ENCODE measurements at places on chromosomes 5 and 9.

DNA sequence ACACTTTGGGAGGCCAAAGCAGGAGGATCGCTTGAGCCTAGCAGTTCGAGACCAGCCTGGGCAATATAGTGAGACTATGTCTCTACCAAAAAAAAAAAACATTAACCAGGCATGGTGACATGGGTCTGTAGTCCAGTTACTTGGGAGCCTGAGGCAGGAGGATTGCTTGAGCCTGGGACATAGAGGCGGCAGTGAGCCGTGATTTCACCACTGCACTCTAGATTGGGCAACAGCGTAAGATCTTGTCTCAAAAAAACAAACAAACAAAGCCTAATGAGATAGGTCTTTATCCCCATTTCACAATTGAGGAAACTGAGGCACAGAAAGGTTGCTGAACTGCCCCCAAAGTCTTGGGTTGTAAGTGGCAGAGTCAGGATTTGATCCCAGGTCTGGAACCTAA is 70.5 kb upstream of the RAD23B start:
- DNase-seq = no peak

DNA sequence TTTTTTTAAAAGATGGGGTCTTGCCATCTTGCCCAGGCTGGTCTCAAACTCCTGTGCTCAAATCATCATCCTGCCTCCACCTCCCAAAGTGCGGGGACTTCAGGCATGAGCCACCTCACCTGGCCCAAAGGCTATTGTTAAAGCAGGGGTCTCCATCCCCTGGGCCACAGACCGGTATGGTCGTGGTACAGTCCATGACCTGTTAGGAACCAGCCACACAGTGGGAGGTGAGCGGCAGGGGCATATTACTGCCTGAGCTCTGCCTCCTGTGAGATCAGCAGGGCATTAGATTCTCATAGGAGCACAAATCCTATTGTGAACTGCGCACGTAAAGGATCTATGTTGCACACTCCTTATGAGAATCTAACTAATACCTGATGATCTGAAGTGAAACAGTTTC is 7.3 kb upstream of the NOL6 start:
- DNase-seq = no peak

GRCh38 chr5:155125551-155126095 is 112.1 kb downstream of the KIF4B start:
- no peak for DNase-seq

GRCh38 chr9:106305428-106306133 is 557.4 kb upstream of the ZNF462 start:
- DNase-seq = no peak

DNA sequence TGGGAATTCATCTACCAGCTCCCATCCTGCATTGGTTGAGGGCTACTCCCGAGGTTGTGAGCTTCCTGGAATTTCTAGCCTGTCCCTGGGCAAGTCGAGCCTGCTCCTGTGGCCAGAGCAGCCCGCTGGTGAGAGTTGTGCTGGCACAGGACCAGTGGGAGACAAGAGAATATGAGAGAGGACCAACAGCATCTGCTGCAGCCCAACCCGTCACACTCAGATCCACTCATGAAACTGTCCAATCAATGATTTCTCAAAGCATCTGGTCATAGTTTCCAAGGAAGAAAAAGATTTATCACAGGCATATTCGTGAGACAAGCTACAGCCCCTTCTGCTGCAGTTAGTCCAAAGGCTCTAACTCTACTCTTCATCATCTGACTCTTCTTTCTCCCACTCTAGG is 64.4 kb upstream of the RAI14 start:
- DNase-seq = no peak

- DNase-seq = peak; percentile 14
Measured at GRCh38 chr9:99931155-99931840, 24.8 kb downstream of the STX17 start.

DNA sequence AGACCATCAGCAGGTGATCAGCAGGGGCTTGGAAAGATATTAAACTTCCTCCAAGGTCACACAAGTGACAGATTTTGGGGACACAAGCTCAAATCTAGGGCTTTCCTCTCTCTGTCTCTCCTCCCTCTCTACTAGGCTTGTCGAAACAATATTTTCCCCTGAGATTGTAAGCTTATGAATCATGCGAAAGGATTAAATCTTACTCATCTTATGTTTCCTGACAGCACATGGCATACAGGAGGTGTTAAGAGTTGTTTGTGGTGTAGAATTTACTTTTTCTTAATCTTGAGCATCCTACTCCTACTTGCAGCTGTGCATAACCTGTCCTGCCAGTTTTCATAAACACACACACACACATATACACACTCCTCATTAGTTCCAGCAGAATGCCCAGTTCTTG is 186.3 kb downstream of the MARCHF11 start:
- peak; percentile 51 for DNase-seq

DNA sequence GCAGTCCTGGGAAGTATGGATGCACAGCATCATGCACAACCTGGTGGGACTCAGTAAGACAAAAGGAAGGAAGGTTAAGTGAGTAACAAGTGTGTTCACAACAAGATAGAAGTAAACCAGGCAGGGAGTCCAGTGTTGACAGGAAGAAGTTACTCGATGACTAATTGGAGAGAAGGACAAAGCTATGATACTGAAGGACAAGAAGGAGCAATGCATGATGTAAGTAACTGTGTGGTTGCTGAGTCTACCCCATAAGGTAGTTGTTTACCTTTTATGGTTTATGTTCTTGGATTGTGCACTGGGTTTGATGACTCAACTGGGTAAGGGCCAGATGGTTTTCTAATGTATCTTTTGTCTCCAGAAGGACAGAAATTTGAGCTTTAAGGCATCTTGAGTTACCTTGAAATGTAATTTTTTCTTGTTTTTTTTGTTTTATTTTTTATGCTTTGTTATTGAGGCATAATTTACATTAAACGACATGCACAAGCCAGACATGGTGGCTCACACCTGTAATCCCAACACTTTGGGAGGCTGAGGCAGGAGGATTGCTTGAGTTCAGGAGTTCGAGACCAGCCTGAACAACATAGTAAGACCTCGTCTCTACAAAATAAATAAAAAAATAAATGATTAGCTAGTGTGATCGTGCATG is 89.2 kb upstream of the CAST start:
- peak; percentile 94 for DNase-seq

DNA sequence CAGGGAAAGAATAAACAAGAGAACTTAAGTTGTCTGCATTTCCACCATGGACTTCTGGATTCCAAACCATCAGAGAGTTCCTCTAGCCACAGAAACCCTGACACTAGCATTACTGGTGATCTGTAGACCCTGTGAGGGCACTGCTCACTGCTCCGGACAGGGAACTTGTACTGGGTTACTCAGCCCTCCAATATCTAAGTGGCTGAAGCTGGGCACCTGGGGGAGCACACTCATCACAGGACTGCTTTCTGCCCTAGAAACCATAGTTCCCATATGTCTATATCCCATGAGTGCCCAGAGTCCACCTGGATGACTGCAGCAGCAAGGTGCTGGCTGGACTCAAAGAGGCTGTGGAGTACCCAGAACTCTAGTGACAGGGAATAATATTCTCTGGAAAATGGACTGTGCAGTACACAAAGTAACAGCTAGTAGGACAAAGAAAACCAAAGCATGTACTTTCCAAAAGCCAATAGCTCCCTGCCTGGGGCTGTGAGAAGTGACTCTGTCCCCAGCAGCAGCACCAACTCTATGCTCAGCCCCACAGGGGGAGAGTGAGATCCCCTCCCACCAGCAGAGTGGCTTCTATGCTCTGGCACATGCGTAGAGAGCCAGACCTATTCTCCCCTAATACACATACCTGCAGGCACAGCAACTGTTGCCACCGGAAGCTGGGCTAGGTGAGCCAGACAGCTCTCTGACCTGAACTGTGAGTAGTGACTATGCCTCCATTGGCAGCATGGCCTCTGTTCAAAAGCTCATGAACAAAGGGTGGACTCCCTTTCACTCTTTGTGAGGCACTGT is 472.9 kb upstream of the FTMT start:
- DNase-seq = no peak

DNA sequence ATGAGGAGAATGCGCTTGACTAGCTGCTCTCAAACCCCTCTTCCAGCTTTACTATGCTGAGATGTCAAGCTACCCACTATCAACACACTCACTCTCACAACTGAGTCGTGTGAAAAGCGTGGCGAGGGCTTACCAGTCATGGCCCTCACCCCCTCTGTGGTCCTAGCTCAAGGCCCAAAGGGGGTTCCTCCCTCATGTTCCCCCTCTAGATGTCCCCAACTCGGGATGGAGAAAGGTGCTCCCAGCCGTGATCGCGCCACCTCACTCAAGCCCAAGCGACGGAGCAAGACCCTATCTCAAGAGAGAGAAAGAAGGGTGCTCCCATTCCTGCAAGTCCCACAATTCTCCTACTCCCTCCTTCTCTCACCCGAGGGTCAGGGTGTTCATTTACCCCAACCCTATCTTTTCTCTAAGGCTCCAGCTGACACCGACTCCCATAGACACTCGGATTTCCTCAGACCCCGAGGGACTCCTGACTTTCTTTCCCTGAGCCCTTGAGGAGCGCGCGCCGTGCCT is 559 bp downstream of the SLC38A9 start:
- no peak for DNase-seq

DNA sequence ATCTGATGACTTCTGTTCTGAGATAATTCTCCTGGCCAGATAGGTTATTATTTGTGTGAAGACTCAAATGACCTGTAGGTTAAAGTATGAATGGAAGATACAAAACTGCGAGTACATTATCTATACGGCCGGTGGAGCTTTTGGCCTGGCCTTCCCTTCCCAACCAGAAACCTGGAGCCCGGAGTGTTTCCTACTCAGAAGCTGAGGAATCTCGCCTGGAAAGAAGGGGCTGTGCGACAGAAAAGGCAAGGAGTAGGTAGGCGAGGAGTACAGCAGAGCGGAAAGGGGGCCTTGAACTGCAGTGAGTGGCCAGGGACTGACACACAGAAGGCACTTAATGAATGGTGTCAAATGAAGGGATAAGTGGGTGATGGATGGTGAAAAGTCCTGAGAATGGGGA is 34.6 kb downstream of the ANGPTL2 start:
- no peak for DNase-seq

DNA sequence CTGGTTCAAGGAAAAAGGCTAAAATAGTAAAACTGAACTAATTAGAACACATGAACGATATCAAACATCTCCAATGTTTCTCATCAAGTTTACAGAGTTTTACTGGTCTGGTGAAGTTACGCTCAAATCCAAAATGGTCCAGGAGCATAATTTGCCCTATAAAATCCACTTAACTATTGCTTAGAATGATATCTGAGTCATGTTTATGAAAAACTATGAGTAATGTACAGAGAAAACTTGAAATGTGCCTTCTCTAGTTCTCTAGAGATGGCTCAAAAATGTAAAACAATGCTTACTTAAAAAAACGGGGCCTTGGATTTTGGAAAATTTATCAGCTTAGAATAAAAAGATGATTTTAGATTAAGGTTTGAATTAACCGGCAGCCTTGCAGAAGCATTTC is 108.1 kb downstream of the FBXW11 start:
- no peak for DNase-seq

All from EH (cell line).